ENCODE measurements at places on chromosomes 16 and 17.
A peak's percentile ranks its signal among the peaks of the same experiment; 100 is the strongest.

- no peak for DNase-seq
Measured at GRCh38 chr16:70410734-70411133, 28.2 kb downstream of the ST3GAL2 start.

DNA sequence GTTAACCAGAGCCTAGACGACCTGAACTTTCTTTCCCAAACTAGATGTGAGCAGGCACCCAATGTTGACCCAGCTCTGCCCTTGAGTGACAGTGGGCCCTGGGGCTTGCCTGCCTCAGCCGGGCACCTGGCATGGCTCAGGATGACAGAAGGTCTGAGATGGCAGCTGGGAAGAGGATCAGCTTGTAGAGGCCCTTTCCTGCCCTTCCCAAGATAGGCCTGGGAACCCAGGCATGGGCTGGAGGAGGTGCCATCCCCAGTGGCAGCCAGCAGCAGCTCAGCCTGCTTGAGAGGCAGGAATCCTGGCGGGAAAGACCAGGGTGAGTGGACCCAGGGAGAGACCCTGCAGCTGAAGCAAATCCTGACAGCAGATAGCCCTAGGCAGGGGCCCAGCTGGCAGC, 59.1 kb downstream of the PIPOX start:
- DNase-seq: no peak

- DNase-seq: no peak
Measured at GRCh38 chr17:81034168-81034777, 678 bp upstream of the BAIAP2 start.

DNA sequence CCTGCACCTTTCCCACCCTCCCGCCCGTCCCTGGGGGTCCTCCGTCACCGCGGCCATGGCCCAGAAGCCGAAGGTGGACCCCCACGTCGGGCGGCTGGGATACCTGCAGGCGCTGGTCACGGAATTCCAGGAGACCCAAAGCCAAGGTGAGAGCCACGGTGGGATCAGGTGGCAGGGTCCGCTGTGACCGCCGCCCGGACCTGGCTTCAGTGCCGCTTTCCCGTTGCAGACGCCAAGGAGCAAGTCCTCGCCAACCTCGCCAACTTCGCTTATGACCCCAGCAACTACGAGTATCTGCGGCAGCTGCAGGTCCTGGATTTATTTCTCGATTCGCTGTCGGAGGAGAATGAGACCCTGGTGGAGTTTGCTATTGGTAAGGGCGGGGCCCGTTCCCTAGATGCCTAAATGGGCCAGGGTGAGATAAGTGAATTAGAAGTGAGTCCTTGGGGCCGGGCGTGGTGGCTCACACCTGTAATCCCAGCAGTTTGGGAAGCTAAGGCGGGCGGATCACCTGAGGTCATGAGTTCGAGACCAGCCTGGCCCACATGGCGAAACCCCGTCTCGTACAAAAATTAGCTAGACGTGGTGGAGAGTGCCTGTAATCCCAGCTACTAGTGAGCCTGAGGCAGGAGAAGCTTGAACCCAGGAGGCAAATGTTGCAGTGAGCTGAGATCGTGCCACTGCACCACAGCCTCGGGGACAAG, 617 bp downstream of the ARMC7 start:
- peak; percentile 39 for DNase-seq

GRCh38 chr17:75267153-75267410, 3.9 kb downstream of the MIF4GD start:
- DNase-seq: no peak

GRCh38 chr16:9392956-9393355, 301.5 kb downstream of the HAPSTR1 start:
- no peak for DNase-seq

- no peak for DNase-seq
Measured at GRCh38 chr16:3023415-3023668, 400 bp downstream of the HCFC1R1 start.

DNA sequence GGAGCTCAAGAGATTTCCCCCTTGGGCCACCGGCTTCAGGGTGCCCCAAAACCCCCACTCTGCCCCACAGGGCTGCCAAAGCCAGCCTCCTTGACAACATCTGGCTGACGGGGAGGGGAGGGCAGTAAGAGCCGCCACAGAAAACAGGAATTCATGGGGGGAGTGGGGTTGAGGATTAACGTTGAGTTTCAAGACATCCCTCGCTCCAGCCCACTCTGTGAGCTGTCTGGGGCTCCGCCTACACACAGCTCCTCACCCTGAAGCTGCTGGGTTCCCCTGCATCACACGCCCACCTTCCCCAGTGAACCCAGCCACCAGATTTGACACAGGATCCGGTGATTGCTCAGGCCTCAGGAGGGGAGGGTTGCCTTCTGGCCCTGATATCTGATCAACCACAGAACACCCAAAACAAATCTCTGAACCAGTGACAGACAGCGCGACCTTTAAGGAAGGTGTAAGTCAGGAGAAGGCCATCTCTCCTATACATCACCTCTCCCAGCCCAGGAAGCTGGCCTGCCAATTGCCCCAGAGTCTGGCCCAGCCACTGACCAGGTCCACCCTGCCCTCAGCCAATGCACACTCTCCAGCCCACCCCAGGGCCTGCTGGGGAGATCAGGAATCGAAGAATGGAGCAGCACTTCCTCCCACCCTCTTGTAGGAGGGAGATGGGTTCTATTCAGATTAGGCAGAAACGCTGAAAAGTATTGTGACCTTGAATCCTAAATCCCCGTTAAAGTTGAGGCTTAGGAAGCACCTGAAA, 132.1 kb downstream of the CLEC16A start:
- peak; percentile 67 for DNase-seq

DNA sequence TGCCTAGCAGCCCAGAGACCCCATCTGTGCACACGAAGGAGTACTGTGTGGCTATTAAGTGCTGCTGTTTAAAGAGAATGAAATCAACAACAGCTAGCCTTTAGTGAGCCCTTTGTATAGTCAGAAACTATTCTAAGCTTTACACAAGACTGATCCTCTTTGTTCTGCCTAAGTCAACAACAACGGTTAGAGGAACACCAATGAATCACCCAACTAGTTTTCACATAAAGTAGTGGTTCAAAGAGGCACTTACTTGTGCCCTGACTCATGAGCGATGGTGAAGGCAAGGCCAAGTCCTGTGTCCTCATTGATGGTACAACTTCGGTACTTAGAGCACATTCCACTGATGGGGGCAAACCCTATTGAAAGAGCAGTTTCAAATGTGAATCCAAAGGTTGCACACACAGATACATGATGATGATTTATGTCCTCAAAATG, 75.8 kb downstream of the ADAMTS18 start:
- DNase-seq: no peak

GRCh38 chr16:89670496-89671431, 13.1 kb downstream of the SPATA33 start:
- DNase-seq: no peak

GRCh38 chr17:47099451-47099986, 89.6 kb downstream of the CDC27 start:
- no peak for DNase-seq

GRCh38 chr16:70393662-70394061, 45.2 kb downstream of the ST3GAL2 start:
- DNase-seq: no peak

All from activated CD4-positive, CD25-positive, alpha-beta regulatory T cell treated with anti-CD3 and anti-CD28 coated beads, Interleukin-2, amount 50 U/mL, for 72 hours (primary cell).